ENCODE measurements at places on chromosomes 13 and 19. TPM values are rescaled to one million over a fixed set of nuclear protein-coding genes. Genes with fewer than 3 reads are reported as not detected.

ZNF112 gene
- total RNA-seq = 5.0 TPM

DNA sequence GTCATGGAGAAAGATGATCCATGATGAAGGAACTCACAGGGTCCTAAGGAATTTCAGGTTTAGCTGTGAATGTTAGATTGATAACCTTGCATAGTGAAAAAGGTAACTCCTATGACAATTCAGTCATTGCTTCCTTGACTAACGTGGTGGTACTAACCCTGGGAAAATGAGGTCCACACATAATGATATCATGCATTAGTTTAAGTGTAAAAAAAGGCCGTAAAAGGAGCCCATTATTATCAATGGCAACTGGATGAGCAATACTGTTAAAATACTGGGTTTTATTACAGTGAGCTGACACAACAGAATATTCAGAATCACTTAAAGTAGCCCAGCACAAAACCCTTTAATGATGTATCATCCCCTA is 515.4 kb downstream of the DCT start:
- H3K27me3 ChIP-seq = no peaks in the 10 kb centered on the region
- no peaks in the 10 kb centered on the region for H3K4me1 ChIP-seq
- H3K4me3 ChIP-seq = no peak overlapping the region
- no peak for DNase-seq

- H3K4me3 ChIP-seq = peak overlapping the region; percentile 17
- H3K4me1 ChIP-seq = peaks cover 36% of the 10 kb centered on the region
- DNase-seq = no peak
- no peak overlapping the region for H3K27ac ChIP-seq
- H3K27me3 ChIP-seq = no peaks in the 10 kb centered on the region
Measured at GRCh38 chr13:41313117-41313516, 2.0 kb downstream of the NAA16 start.

GRCh38 chr13:73075546-73075945 is 16.7 kb downstream of the KLF5 start:
- no peaks in the 10 kb centered on the region for H3K36me3 ChIP-seq
- DNase-seq = no peak
- no peak overlapping the region for H3K4me3 ChIP-seq
- no peaks in the 10 kb centered on the region for H3K4me1 ChIP-seq
- H3K27me3 ChIP-seq = no peaks in the 10 kb centered on the region

DNA sequence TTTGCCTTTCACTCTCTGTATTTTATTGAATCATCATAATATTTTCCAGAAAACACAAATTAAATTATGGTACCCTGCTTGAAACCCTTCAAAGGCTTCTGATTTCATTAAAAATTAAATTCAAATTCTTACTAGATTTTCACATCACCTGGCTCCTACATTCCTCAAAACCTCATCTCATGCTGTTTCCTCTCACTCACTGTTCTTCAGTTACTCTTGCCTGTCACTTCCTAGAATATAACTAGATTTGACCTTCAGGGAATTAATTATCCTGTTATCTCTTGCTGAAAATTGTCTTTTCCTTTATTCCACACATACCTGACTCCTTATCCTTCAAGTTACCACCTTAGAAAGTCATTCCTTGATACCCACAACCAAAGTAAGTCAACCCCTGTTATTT is 2294.7 kb downstream of the PCDH9 start:
- no peak overlapping the region for H3K27ac ChIP-seq
- H3K27me3 ChIP-seq = no peaks in the 10 kb centered on the region
- no peak for DNase-seq
- H3K36me3 ChIP-seq = no peaks in the 10 kb centered on the region
- no peak overlapping the region for H3K4me3 ChIP-seq
- no peaks in the 10 kb centered on the region for H3K4me1 ChIP-seq

- H3K27ac ChIP-seq = no peak overlapping the region
- H3K4me3 ChIP-seq = no peak overlapping the region
- no peaks in the 10 kb centered on the region for H3K36me3 ChIP-seq
- H3K4me1 ChIP-seq = no peaks in the 10 kb centered on the region
- no peaks in the 10 kb centered on the region for H3K27me3 ChIP-seq
Measured at GRCh38 chr19:41569481-41570150, 6.3 kb upstream of the CEACAM21 start.

- DNase-seq = no peak
- H3K27me3 ChIP-seq = no peaks in the 10 kb centered on the region
- H3K36me3 ChIP-seq = no peaks in the 10 kb centered on the region
- peaks cover 15% of the 10 kb centered on the region for H3K4me1 ChIP-seq
- no peak overlapping the region for H3K27ac ChIP-seq
- no peak overlapping the region for H3K4me3 ChIP-seq
Measured at GRCh38 chr13:24709186-24709913, 29.1 kb downstream of the ATP12A start.

- DNase-seq = no peak
- H3K36me3 ChIP-seq = no peaks in the 10 kb centered on the region
- H3K4me1 ChIP-seq = no peaks in the 10 kb centered on the region
- no peaks in the 10 kb centered on the region for H3K27me3 ChIP-seq
Measured at GRCh38 chr19:31988256-31988655, 357.2 kb upstream of the ZNF507 start.

DNA sequence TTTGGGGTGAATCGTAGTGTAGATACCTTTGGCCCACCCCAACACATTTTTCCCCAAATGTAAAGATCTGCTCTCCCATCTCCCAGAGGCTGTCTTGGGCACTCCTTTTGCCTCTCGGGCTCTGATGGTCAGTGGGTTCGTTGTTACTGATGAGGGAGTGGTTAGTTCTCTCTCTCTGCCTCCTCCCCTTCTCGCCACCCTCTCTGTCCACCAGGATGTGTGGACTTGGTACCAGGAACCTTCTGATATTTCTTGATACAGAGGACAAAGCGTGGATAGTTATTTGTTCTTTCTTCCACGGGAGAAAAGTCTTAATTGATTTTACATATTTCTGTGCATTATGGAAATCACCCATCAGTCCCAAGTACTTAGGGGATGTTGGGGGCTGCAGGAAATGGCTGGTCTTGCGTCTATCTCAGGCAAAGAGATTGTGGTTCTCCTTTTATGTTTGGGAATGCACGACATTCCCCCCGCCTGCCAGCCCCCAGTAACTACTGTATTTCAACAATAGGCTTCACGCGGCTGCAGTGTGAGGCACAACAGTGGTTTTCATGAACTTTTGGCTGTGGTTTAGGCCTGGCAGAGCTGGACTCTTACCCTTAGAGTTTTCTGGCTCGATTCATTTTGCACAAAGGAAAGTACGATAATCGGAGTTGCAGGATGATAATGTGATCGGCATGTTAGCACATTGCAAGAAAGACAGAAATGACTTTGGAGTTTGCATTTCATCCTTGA is 79.0 kb upstream of the ZNF536 start:
- DNase-seq = no peak
- H3K27ac ChIP-seq = no peak overlapping the region
- H3K4me1 ChIP-seq = no peaks in the 10 kb centered on the region

- H3K36me3 ChIP-seq = no peaks in the 10 kb centered on the region
- DNase-seq = no peak
- no peak overlapping the region for H3K27ac ChIP-seq
- no peak overlapping the region for H3K4me3 ChIP-seq
Measured at GRCh38 chr19:6677883-6678689, 8.1 kb upstream of the TNFSF14 start.
